ENCODE measurements at places on chromosomes 2 and 18.

GRCh38 chr18:78430131-78430758 is 549.4 kb upstream of the SALL3 start:
- peak; percentile 68 for DNase-seq

DNA sequence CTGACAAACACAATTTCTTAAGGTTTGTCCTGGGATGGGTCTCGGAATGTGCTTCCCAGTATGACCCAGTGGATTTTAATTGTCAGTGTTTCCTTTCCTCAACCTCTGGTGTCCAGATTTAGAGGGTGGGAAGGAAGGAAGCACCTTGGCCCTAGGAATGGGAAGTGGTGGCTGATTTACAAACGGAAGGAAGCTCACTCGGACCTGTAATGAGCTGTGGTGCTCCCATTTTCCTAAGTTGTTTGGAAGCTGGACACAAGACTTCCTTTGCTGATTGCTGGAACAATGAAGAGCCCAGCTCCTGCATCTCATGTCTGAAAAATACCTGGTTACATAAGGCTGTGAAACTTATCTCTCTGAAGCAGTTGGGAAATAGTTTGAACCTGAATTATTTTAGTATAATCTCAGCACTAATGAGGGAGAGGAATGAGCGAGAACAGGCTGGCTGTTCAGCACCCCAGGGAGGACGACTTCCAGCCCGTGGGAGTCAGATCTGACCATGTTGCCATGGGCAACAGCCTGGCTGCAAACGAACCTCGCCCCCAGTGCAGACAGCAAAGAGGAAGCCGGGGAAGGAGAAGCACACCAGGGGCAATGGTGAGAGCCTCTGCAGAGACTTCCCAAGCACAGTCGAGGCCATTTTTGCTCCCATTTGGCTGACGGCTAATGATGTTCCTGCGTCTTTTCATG is 74.4 kb upstream of the ASB18 start:
- DNase-seq: peak; percentile 40

GRCh38 chr2:118856978-118857676 is 9.7 kb upstream of the EN1 start:
- DNase-seq: no peak

GRCh38 chr18:6482198-6482977 is 67.7 kb upstream of the L3MBTL4 start:
- peak; percentile 28 for DNase-seq

Data from NCI-H345 (cell line).